Cerebellum (tissue), 4 donors: ENCODE measurements at places on chromosomes 6 and 20. TPM values are rescaled to one million over a fixed set of nuclear protein-coding genes. Genes with fewer than 3 reads are reported as not detected.

PRL gene
- 0.54 TPM for total RNA-seq

SLC16A10 gene
- total RNA-seq: 12.1 TPM

IFNGR1 gene
- total RNA-seq: 41.1 TPM

RAET1E gene
- total RNA-seq: not detected

DEFB128 gene
- not detected for total RNA-seq
